Stimulated activated CD8-positive, alpha-beta memory T cell treated with anti-CD3 and anti-CD28 coated beads, Interleukin-2, amount 100 ng/mL, for 1 hour (primary cell): ENCODE measurements at places on chromosomes 12 and 14.

GRCh38 chr14:68669111-68669511 is 123.8 kb downstream of the ZFP36L1 start:
- no peak for DNase-seq

GRCh38 chr14:69543341-69544115 is 31.1 kb downstream of the CCDC177 start:
- no peak for DNase-seq

DNA sequence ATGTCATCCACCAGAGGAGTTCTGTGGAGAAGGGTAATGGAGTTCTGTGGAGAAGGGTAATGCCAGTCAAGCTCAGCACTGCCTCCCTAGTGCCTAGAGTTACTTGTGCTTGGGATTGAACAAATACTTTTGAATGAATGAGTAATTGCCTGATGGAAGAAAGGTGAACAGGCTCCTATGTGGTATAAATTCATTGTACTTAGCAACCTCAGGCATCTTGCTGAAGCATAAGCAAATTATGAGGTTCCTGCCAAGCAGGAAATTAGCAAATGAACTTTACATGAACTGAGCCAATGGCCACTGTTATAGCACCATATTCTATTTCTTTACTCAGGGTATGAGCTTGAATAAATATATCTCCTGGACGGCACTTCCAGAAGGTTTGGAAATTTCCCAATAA is 1047.2 kb downstream of the SLC6A15 start:
- DNase-seq, result no peak

DNA sequence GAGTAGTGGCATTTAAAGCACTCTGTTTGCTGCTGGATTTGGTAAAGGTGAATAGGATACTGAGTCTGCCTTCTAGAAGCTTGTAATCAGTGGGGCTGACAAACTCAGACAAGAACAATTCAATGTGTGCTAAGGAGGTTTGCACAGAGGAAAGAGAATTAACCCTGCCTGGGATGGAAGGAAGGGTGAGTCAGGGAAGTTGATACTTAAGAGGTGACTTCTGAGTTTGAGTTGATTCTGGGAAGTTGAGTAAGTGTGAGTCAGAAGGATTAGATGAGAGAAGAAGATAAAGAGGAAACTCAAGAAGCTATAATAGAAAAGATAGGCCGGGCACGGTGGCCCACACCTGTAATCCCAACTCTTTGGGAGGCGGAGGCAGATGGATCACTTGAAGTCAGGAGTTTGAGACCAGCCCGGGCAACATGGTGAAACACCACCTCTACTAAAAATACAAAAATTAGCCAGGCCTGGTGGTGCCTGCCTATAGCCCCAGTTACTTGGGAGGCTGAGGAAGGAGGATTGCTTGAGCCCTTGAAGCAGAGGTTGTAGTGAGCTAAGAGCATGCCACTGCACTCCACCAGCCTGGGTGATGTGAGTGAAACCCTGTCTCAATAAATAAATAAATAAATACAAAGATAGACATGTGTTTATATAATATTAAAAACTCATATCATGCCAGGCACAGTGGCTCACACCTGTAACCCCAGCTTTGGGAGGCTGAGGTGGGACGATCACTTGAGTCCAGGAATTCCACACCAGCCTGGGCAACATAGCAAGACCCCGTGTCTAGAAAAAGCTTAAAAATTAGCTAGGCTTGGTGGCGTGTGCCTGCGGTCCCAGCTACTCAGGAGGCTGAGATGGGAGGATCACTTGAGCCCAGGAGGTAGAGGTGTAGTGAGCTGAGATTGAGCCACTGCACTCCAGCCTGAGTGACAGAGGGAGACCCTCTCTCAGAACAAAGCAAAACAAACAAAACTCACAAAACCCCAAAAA is 126.8 kb upstream of the CPM start:
- DNase-seq, result no peak

- no peak for DNase-seq
Observed at GRCh38 chr12:106729611-106730010, 44.9 kb upstream of the RIC8B start.

- DNase-seq, result no peak
Observed at GRCh38 chr12:85775091-85775490, 61.1 kb downstream of the RASSF9 start.

GRCh38 chr14:81517798-81518398 is 15.8 kb downstream of the SEL1L start:
- DNase-seq, result no peak

DNA sequence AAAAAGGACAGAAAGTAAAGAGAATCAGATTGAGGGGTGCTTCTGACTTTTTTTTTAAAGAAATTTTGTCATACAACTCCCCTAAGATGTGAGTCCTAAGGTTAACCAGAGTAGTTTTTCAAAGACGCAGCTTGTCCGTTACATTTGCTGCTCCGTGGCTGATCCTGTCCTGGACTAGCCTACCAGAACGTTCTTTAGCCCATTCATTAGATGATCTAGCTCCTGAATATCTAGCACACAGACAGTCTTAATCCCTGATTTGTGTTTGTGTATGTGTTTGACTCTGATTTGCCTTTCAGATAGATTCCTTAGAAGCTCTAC is 60.3 kb downstream of the SAMD4A start:
- no peak for DNase-seq

DNA sequence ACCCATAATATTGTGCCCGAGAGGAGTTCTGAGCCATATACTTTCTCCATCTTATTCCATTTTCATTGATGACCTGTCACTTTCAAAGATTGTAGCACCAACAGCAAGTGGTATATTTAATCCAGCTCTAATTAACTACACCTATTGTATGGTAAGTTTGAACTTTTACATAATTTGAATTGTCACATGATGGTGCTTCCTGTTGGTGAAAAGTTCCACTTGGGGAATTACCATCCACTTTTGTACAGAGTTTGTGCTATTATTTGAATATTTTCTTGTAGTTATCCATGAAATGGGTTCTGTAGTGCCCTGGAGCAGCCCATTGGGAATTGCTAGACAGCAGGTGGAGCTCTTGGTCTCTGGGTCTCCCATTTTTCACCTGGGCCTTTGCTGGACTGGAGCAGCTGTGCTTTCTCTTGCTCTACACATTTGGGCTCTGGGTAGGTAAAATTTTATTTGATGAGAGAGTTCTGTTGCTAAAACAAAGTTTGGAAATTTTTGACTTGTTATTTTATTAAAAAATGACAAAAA is 3.0 kb downstream of the SMCO3 start:
- no peak for DNase-seq

- DNase-seq, result no peak
Observed at GRCh38 chr14:35406506-35407305, 2.2 kb upstream of the NFKBIA start.

DNA sequence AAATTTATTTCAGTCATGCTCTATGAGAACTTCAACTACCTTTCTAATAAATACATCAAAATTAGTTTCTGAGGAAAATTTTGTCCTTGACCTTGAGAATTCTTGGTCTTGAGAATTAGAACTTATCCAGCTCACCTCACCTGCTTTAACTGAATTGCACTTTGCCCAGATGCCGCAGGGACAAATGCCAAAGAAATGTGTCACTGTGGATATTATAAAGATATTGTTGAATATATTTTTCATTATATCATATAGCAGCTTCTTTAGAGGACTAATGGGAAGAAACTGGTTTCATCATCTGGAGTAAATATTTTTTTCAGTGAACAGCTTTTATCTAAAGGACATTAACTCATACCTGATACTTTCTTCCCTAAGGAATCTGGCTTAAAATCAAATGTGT is 54.1 kb downstream of the LRP6 start:
- DNase-seq, result no peak

DNA sequence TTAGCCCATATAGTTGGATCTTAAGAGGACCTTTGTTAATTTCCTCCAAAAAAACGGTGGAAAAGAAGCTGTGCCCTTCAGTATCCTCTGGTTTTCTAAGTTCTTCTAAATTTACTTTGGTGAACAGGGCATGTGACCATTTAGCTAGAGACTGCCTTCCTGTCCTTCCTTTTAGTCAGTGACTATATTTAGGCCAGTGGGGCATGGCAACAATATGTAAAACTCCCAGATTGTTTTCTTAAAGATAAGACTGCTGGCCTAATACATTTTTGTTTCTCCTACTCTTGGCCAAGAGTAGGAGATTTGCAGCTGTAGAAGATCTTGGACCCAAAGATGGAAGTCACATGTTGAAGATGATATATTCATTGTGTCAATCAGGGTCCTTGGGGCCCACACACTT is 325.1 kb upstream of the DCN start:
- DNase-seq, result no peak

- no peak for DNase-seq
Observed at GRCh38 chr12:124032265-124032886, 59.4 kb downstream of the ZNF664 start.

- no peak for DNase-seq
Observed at GRCh38 chr12:49079793-49080192, 10.0 kb upstream of the RHEBL1 start.
